Smooth muscle cell of the umbilical artery (primary cell): ENCODE measurements at places on chromosomes 6 and 20. TPM values are rescaled to one million over a fixed set of nuclear protein-coding genes. Genes with fewer than 3 reads are reported as not detected.

The PGC gene
- total RNA-seq, result not detected in 2 replicates

The DNAH8 gene
- not detected in 2 replicates for total RNA-seq

The KHDRBS2 gene
- total RNA-seq, result not detected in 2 replicates

The MUC21 gene
- total RNA-seq, result not detected in 2 replicates

The PTCHD4 gene
- 5.9 and 9.0 TPM in 2 replicates for total RNA-seq

The HSPA12B gene
- total RNA-seq, result under 0.01 TPM in 1 of 2 replicates, not detected in the other

The HLA-DQB2 gene
- total RNA-seq, result not detected in 2 replicates

The CLIC5 gene
- not detected in 2 replicates for total RNA-seq

The C4B gene
- 2.1 and 3.9 TPM in 2 replicates for total RNA-seq

The TGM3 gene
- total RNA-seq, result not detected in 2 replicates

The CPNE1 gene
- total RNA-seq, result 92.4 and 144 TPM in 2 replicates

The VIP gene
- not detected in 2 replicates for total RNA-seq

The SIRPD gene
- not detected in 2 replicates for total RNA-seq

The SRMS gene
- total RNA-seq, result not detected in 2 replicates

The SNAP25 gene
- 4.6 and 5.6 TPM in 2 replicates for total RNA-seq

The SLC17A2 gene
- total RNA-seq, result not detected in 2 replicates
